ENCODE measurements at places on chromosomes 12 and 14. TPM values are rescaled to one million over a fixed set of nuclear protein-coding genes. Genes with fewer than 3 reads are reported as not detected.

The RDH11 gene
- polyA plus RNA-seq, result 67.7 TPM

The SAMD15 gene
- polyA plus RNA-seq, result 4.7 TPM

The NAV3 gene
- 7.6 TPM for polyA plus RNA-seq

The CCDC196 gene
- polyA plus RNA-seq, result 0.32 TPM

The SLC7A7 gene
- polyA plus RNA-seq, result 10.6 TPM

The TPH2 gene
- 0.21 TPM for polyA plus RNA-seq

The PTHLH gene
- 3.6 TPM for polyA plus RNA-seq

The SLC17A8 gene
- polyA plus RNA-seq, result 2.2 TPM

The ERO1A gene
- 27.5 TPM for polyA plus RNA-seq

The SLC6A15 gene
- polyA plus RNA-seq, result 0.32 TPM

The NOC4L gene
- 11.1 TPM for polyA plus RNA-seq

The TAS2R50 gene
- polyA plus RNA-seq, result 0.20 TPM

The ALKBH1 gene
- 18.8 TPM for polyA plus RNA-seq

The RNASE2 gene
- 0.92 TPM for polyA plus RNA-seq

The NUDT4 gene
- polyA plus RNA-seq, result 126 TPM

The CCDC197 gene
- polyA plus RNA-seq, result not detected

The PAX9 gene
- 0.70 TPM for polyA plus RNA-seq

The KRT79 gene
- polyA plus RNA-seq, result not detected

The CLEC2D gene
- polyA plus RNA-seq, result 41.7 TPM

The TRPV4 gene
- 3.2 TPM for polyA plus RNA-seq

The NACA gene
- 2,541 TPM for polyA plus RNA-seq

The PRH2 gene
- 0.74 TPM for polyA plus RNA-seq

The TGM1 gene
- polyA plus RNA-seq, result 3.2 TPM
